Activated CD4-positive, alpha-beta T cell treated with anti-CD3 and anti-CD28 coated beads for 24 hours (primary cell): ENCODE measurements at places on chromosomes 1 and 21.
A peak's percentile ranks its signal among the peaks of the same experiment; 100 is the strongest.

- no peak for DNase-seq
Observed at GRCh38 chr1:90074137-90074536, 79.2 kb downstream of the ZNF326 start.

- DNase-seq = no peak
Observed at GRCh38 chr1:208054485-208054884, 143.6 kb upstream of the CD34 start.

DNA sequence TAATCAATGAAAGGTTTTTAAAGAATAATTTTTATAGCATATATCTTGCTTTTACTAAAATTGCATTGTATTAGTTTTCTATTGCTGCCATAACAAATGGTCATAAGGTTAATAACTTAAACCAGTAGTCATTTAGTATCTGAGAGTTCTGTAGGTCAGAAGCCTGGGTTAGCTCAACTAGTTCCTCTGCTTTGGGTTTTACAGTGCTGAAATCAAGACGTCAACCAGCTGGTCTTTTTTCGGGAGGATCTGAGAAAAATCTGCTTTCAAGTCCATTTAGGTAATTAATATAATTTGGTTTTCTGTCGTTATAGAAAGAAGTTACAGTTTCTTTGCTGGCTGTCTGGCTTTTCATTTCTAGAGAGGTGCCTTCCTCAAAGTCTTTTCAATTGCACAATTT lies 577.7 kb downstream of the MRPL39 start:
- no peak for DNase-seq

DNA sequence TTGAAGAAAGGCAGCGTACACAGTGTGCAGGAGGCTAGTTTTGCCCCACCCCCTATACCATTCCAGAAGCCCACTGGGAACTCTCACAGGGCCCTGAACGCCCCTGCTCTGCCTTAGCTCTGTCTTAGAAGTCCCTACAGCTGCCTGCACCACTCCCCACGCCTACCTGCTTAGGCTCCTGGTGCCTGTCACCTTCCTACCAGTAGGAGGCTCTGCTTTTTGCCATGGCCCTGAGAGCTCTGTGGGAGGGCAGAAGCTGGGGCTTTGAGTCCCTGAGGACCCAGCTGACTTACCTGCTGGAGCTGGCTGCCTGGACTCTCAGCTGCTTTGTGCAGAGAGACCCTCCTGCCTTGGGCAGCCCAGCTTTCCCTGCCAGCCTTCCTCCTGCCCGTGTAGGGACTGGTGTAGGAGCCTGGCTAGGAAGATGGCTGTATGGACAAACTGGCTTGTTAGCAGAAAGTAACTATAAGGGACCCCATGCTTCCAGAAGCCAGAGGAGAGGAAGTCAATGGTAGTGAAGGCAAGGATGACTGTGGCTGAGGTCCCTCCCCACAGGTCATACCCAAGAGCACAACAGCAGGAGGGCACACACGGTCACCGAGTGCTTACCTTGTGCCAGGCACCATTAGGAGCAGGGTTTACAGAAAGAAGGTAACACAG lies 9.8 kb upstream of the CELSR2 start:
- no peak for DNase-seq

DNA sequence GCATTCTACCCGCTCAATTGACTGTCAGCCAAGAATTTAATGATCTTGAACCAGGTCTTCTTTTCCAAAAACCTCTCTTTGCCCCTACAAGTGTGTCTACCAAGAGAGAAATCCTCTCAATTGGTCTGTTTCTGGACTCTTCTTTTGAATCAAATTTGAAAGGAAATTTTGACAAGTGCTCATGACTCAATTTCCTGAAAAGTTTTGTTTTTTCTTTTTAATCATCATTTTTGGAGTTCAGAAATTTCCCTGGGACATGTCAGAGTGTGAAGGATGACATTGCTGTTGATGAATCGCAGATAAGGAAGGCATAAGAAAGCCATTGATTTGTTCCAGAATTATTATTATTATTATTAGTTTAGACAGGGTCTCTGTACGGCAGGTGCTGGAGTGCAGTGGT lies 88.2 kb upstream of the AKT3 start:
- no peak for DNase-seq

GRCh38 chr1:162328512-162328911 lies 48.1 kb downstream of the SPATA46 start:
- DNase-seq = no peak

- no peak for DNase-seq
Observed at GRCh38 chr1:16438924-16439323, 1.6 kb upstream of the NECAP2 start.

- DNase-seq = no peak
Observed at GRCh38 chr1:156801409-156802121, 15.1 kb downstream of the SH2D2A start.

DNA sequence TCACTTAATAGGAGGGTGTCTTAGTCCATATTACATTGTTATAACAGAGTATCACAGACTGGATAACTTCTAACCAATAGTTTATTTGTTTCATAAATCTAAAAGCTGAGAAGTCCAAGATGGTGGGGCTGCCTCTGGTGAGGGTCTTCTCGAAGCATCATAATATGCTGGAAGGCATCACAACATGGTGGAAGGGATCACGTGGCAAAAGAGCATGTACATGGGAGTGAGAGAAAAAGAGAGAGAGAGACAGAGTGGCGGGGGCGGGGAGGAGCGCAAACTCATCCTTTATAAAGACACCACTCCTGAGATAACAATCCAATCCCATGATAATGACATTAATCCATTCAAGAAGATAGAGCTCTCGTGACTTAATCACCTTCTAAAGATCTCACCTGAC lies 31.5 kb downstream of the CFHR5 start:
- DNase-seq = no peak

GRCh38 chr1:19312782-19313635 lies 883 bp downstream of the SLC66A1 start:
- DNase-seq = no peak

DNA sequence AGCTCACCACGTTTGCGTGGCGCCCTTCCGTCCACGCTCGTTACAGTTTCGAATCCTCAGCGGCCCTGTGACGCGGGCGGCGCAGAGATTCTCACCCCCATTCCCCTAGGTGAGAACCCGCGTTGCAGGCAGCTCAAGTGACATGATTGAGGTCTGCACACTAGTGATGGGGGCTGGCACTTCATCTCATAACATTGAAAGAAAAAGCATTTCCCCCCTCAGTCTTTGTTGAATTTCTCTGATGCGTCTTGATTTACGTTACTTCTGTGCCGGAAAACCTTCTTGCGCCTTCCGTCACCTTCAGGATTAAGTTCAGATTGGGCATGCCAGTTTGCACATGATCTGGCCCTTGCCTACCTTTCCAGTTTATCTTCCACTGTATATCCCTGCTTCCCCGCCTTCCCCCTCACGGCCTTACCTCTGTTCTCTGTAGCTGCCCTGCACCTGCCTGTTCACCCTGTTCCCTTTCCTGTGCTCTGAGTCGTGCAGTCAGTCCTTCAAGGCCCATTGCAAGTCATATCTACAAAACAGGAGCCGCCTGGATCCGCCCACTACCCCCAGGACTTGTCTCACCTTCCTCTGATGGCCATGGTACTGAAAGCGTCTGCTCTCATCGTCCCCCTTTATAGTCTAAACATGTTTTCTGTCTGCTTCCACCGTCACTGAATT lies 1.1 kb downstream of the CTPS1 start:
- peak; percentile 37 for DNase-seq

GRCh38 chr1:55378582-55378981 lies 163.4 kb upstream of the USP24 start:
- DNase-seq = peak; percentile 8

GRCh38 chr1:48182439-48182838 lies 40.1 kb upstream of the SLC5A9 start:
- DNase-seq = no peak

GRCh38 chr1:72271555-72272085 lies 10.7 kb downstream of the NEGR1 start:
- no peak for DNase-seq

DNA sequence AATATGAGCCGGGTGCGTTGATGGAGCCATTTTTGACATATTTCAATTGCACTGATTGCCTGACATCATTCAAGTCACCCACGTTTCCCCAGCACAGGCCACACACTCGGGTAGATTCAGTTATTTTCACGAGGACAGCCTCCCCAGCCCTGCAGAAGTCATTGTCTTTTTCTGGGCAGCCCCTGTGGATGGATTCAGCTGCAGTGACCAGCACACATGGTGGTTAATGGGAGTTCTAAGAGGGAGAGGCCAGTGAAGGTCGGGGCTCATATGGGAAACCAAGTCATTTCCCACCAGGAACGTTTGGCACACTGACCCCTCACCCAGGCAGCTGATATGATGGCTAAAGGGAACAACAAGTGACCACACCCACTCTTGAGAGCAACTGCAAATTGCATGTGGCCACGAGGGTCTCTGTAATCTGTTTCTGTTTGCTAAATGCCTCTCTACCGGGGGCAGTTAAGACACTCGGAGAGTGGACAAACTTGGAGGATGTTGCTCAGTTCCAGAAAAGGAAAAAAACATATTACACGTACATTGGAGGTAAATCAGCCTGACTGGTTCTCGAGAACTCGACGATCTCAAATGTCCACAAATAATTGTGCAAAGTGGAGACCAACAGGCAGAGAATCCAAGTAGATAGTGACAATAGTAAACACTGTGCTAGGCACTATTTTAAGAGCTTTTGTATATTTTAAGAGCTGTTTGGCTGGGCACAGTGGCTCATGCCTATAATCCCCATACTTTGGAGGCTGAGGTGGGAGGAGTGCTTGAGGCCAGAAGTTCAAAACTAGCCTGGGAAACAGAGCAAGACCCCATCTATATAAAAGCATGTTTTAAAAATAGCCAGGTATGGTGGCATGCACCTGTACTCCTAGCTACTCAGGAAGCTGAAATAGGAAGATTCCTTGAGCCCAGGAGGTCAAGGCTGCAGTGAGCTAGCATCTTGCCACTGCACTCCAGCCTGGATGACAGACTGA lies 167.2 kb upstream of the IRF2BP2 start:
- no peak for DNase-seq

GRCh38 chr21:24217151-24217550 lies 1390.1 kb downstream of the MRPL39 start:
- no peak for DNase-seq

DNA sequence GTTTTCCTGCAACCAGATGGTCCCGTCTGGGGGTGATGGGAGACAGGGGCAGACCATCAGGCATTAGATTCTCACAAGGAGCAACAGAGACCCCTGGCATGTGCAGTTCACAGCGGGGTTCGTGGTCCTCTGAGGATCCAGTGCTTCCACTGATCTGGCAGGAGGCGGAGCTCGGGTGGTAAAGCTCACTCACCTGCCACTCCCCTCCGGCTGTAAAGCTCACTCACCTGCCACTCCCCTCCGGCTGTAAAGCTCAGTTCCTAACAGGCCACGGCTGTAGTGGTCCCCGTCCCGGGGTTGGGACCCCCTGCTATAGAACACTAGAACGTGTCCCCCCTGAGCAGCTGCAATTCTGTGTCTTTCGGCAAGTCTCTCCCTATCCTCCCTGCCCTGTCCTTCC lies 4.6 kb downstream of the KRTAP10-12 start:
- no peak for DNase-seq

GRCh38 chr1:192527950-192528349 lies 47.6 kb upstream of the RGS1 start:
- no peak for DNase-seq

GRCh38 chr1:16967095-16967575 lies 13.3 kb downstream of the MFAP2 start:
- no peak for DNase-seq

- DNase-seq = no peak
Observed at GRCh38 chr1:153366261-153366660, 8.6 kb downstream of the S100A9 start.

GRCh38 chr1:183588827-183589226 lies 1.4 kb downstream of the NCF2 start:
- no peak for DNase-seq

GRCh38 chr1:222546548-222547259 lies 1.2 kb downstream of the HHIPL2 start:
- no peak for DNase-seq

DNA sequence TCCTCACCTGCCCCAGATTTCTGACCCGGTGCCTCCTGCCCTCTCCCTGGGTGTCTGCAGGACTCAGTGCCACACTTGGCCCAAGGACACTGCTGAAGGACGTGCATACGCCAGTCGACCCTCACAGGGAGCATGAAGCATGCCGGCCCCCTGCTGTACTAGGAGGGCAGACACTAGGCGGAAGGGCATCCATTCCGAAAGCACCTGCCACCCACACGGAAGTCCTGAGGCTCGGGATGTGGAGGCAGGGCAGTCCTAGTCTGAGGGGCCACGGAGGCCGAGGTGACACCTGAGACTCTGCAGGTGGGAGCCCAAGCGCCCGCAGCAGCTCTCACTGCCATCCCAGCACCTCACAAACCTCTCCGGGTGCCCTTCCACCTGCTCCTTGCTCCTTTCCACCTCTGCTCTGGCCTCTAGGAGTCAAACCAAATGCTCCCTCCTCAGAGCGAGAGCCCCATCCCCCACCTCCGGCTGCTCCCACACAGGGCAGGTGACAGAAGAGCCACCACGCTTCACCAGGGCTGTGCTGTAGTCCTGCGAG lies 2.4 kb downstream of the NPHP4 start:
- DNase-seq = no peak

GRCh38 chr1:212188599-212189351 lies 96.4 kb upstream of the PPP2R5A start:
- DNase-seq = no peak

DNA sequence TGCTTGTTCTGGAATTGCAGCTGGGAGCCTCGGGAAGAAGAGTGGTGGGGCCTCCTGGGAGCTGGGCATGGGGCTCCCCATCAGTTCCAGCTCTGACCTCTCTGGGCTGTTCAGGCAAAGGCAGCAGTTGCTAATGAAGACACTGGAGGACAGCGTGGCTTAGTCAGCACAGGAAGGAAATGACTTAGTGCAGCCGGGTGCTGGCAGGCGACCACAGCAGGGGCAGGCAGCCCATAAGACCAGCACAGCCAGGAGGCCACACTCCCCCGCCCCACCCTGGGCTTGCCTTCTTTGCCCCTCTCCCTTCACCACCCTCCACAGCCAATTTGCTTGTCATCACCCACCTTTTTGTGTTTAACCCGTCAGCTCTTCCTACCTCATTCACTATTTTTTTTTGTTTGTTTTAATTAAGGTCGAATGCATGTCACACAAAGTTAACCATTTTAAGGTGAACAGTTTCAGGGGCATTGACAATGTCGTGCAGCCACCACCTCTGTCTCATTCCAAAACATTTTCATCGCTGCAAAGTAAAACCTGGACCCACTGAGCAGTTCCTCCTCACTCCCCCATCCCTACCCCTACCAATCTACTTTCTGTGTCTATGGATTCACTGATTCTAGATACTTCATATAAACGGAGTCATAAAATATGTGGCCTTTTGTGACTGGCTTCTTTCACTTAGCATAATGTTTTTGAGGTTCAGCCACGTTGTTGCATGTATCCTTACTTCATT lies 10.9 kb downstream of the OLIG2 start:
- no peak for DNase-seq

- DNase-seq = no peak
Observed at GRCh38 chr1:246828818-246829217, 102.9 kb downstream of the AHCTF1 start.

DNA sequence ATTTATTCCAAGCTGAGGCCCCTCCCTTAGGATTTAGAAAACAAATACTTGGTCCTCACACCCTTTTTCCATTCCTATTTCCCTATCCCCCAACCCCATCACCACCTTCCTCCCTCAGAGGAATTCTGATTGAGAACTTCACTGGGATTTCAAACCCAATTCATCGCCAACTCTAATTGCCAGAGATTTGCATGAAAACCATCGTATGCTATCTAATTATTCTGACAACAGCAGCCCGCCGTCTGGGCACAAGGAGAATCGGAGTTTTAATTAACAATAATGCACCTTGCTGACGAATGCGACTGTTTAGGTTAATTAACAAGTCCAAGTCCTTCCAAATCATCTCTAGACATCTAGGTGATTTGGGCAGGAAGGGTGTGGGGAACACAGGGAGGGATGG lies 4.4 kb downstream of the ACKR1 start:
- DNase-seq = no peak

GRCh38 chr21:16330082-16330907 lies 600.5 kb downstream of the USP25 start:
- DNase-seq = no peak
